Fibroblast of skin of abdomen (primary cell): ENCODE measurements at places on chromosomes 5 and 9.

GRCh38 chr5:89125372-89125771 lies 242.4 kb upstream of the MEF2C start:
- no peak for DNase-seq

GRCh38 chr5:37931541-37931940 lies 91.7 kb upstream of the GDNF start:
- DNase-seq = no peak

DNA sequence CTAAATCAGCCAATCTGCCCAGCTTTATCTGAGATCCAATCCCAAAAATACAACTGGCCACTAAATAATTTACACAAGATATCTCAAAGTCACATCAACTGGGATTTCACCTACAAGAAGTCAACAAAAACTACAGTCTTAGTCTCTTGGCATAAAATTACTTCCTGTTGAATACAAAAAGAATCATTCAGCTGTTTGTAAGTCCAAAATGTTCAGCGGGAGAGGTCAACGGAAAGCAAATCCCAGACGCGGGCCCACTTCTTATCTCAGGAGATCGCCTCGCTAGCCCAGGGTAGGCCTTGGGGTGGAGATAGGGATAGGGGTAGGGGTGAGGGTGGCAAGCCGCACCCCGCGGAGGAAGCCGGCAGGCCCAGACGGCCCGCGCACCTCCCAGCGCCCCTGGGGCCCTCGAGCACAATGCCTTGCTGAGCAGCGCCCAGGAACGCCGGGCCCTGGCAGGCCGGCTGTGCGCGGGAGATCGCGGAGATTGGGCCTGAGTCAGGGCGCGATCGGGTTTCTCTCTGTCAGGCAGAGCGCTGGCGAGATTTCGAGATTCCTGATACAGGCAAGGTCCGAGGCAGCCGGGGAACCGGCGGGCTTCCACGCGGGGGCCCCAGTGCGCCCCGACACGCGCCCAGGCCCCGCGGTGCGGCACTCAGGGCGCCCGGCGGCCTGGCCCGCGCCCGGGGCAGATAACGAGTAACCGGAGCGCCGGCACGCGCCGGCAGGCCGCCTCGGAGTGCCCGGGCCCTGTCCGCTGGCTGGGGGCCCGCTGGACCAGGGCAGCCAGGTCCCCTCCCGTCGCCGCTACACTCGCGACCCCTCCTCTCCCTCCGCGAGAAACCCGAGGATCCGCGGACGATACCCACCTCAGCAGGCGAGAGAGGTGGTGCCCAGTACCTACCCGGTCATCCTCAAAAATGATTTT lies 601 bp downstream of the HINT1 start:
- DNase-seq = peak; percentile 75

DNA sequence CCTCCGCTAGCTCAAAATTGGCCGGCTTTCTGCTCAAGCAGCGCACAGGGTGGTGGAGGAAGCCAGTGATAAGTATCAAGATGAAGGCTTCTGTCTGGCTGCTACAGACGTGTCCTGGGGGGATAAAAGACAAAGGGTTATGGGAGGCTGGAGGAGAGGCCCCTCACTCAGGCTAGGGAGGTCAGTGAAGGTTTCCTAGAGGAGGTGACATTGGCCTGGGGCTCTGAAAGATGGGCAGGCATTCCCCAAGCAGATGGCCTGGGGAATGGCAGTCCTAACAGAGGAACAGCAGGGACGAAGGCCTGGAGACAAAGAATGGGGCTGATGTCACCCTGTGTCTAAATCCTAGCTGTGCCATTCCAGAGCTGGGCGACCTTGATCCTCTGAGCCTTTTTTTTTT lies 32.3 kb downstream of the OLFML2A start:
- DNase-seq = no peak

GRCh38 chr9:127185931-127186781 lies 63.7 kb upstream of the ANGPTL2 start:
- peak; percentile 94 for DNase-seq

- DNase-seq = no peak
These were observed 46.5 kb downstream of the MAPKAP1 start for GRCh38 chr9:125660557-125660956.

DNA sequence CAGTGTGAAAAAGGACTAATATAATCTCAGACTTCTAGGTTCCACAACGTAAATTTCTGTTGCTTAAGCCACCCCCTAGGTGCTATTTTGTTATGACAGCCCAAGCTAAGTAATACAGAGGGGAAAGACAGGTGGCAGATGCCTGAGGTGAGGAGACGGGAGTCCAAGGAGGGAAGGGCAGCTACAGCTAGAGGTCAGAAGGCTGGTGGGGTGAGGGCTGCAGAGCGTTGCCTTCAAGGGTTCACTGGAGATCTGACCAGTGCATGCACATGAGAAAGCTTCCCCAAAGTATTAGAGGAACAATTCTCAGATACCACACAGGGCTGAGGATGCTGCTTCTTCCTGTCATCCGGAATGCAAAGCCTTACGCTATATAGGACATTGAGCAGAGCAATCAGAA lies 104.7 kb upstream of the IRX4 start:
- no peak for DNase-seq
